ENCODE measurements at places on chromosomes 12 and 14.

- H3K36me3 ChIP-seq = no peaks in the 10 kb centered on the region
- DNase-seq = no peak
- H3K4me1 ChIP-seq = peaks cover 32% of the 10 kb centered on the region
- H3K27ac ChIP-seq = no peak overlapping the region
- H3K4me3 ChIP-seq = no peak overlapping the region
These were observed 14.3 kb downstream of the XRCC3 start for GRCh38 chr14:103700753-103701490.

DNA sequence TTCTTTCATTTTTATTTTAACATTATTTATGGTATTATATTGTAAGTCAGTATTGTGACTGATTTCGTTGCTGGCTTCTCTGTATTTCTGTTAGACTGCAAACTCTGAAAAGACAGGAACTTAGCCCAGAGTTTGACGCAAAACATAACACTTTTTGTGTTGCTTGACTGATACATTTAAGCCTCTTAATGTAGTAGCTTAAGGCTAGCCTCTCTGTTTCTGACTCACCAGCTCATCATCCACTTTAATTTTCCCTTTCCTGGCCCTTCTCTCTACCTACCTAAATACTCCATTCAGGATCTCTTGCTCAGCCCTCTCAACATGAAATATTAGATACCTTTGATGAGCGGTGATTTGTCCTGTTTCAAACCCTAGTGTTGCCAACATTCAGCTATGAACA, 420.6 kb downstream of the LRFN5 start:
- no peaks in the 10 kb centered on the region for H3K36me3 ChIP-seq
- DNase-seq = no peak
- no peaks in the 10 kb centered on the region for H3K4me1 ChIP-seq
- no peak overlapping the region for H3K27ac ChIP-seq

- H3K36me3 ChIP-seq = no peaks in the 10 kb centered on the region
- no peak overlapping the region for H3K4me3 ChIP-seq
These were observed 17.4 kb upstream of the NAP1L1 start for GRCh38 chr12:76101739-76102385.

DNA sequence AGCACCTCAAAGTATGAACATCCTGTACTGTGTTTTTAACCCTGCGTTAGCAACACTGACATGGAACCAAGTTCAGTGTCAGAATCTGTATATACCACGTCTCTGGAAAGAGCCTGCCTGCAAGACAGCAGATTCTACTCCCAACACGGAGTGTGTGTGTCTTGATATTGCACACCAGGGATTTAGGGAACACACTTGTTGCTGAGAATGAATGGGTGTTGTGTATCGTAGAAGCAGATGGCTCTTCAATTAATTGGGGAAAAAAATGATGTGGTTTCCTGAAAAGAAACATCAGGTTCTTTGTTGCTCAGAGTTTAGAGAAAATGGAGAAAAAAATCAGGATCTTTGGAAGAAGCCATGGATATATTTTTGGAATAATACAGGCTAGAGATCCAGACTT, 170.8 kb downstream of the EGLN3 start:
- no peak overlapping the region for H3K27ac ChIP-seq
- H3K4me3 ChIP-seq = no peak overlapping the region
- no peaks in the 10 kb centered on the region for H3K27me3 ChIP-seq
- DNase-seq = no peak
- no peaks in the 10 kb centered on the region for H3K4me1 ChIP-seq

- H3K27me3 ChIP-seq = no peaks in the 10 kb centered on the region
- no peak for DNase-seq
- no peak overlapping the region for H3K27ac ChIP-seq
- no peak overlapping the region for H3K4me3 ChIP-seq
- no peaks in the 10 kb centered on the region for H3K4me1 ChIP-seq
- H3K36me3 ChIP-seq = no peaks in the 10 kb centered on the region
These were observed 195.1 kb downstream of the CHST11 start for GRCh38 chr12:104651811-104652210.

GRCh38 chr12:102407776-102408486, 72.4 kb downstream of the IGF1 start:
- no peak overlapping the region for H3K4me3 ChIP-seq
- H3K27me3 ChIP-seq = no peaks in the 10 kb centered on the region
- H3K27ac ChIP-seq = no peak overlapping the region

DNA sequence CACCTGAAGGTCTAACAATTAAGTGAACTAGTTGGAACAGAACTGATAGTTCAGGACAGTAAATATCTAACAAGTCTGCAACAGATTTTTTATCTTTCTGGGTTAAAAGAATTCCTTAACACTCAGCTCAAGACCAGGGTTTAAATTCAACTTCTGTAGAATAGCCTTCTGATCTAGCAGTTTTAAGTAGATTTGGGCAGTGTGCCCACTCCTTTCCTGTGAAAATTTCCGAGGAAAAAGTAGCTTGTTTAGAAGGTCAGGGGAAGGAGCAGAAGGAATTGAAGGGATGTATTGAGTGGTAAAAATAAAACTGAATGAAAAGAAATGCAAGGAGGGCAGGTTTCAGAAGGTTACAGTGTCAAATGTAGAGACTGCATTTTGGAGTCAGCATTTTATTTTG, 45.8 kb downstream of the ATL1 start:
- no peaks in the 10 kb centered on the region for H3K4me1 ChIP-seq
- H3K27me3 ChIP-seq = no peaks in the 10 kb centered on the region
- no peak overlapping the region for H3K4me3 ChIP-seq
- no peak for DNase-seq
- H3K27ac ChIP-seq = no peak overlapping the region
- no peaks in the 10 kb centered on the region for H3K36me3 ChIP-seq

DNA sequence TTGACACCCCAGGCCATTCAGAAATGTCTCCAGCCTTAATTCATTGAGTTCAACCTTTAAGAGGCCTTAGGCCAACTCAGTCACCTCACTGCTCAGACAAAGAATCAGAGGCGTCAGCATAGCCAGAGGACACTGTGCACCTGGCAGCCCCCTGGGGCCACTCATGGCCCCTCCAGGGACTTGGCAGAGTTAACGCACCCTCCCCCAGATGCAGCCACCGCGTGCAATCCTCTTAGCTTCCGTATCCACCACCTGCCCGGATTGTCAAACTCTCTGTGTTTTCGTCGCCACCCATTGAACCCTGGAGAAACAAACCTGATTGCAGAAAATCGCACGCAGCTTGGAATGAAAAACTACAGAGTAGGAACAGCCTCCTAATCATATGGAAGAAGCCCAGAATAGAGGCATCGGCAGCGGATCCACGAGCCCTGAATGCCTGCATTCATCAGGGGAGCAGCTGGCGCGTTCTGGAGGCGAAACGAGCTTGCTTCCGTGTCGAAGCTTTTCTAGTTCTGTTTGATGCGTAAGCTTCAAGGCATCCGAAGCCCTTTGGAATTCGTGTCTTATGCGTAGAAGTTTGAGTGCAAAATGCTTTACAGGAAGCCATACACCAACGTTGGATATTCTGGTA, 22.4 kb downstream of the BRI3BP start:
- H3K36me3 ChIP-seq = no peaks in the 10 kb centered on the region
- H3K4me1 ChIP-seq = no peaks in the 10 kb centered on the region
- no peak overlapping the region for H3K4me3 ChIP-seq

DNA sequence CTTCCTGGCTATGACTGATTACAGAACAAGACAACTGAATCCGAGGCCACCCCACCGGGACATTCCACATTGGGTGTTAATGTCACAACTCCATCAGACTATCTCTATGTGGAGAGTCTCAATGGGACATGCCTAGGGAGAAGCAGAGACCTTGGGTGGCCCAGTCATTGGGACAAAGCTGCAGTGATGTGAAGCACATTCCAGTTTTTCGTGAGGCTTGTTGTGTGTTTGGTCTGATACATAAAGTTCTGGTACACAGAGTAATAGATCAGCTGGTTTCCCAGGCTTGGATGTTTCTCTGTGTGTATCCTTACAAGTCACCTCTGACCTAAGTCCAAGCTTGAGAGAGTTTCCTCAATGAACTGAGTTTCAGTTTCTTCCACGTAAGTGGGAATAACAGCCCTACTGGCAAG, 42.3 kb downstream of the CPM start:
- H3K4me1 ChIP-seq = no peaks in the 10 kb centered on the region
- no peak overlapping the region for H3K27ac ChIP-seq
- H3K36me3 ChIP-seq = no peaks in the 10 kb centered on the region
- no peaks in the 10 kb centered on the region for H3K27me3 ChIP-seq
- no peak for DNase-seq

DNA sequence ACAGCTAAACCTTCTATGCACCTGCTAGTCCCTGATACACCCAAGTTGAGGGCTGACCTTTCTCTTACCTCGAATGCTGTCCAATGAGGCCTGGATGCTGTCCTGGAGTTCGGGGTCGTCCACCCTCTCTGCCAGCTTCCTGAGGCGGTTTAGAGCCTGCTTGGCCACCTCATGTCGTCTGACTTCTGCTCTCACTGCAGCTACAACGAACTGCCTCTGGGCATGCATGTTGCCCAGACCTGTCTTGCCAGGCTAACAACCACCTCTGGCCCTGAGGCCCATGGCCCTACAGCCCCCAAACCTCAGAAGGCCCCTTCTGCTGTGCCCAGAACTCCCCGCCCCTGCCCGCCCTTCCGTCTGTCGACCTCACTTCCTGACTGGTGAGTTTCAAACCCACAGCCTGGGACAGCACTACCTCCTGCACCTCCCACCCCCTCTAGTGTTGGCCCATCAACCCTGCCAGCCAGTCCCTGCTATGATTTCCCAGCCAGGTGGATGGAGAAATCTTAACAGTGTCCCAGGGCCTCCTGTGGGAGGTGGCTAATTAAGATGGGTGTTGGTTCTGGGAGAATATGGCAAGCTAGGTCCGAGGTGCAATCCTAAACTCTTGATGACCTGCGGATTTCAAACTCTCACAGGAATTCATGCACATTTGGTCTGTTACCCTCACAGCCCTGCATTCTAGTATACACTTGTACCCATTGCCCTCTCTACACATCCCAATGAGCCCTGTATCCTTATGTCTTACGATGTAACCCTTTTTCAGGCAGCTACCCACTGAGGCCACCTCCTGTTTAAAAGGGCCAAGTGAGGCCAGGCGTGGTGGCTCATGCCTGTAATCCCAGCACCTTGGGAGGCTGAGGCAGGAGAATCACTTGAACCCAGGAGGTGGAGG, 2.7 kb upstream of the TSPAN31 start:
- no peaks in the 10 kb centered on the region for H3K27me3 ChIP-seq
- no peak for DNase-seq
- no peak overlapping the region for H3K27ac ChIP-seq
- H3K4me1 ChIP-seq = peaks cover 7% of the 10 kb centered on the region
- no peak overlapping the region for H3K4me3 ChIP-seq

DNA sequence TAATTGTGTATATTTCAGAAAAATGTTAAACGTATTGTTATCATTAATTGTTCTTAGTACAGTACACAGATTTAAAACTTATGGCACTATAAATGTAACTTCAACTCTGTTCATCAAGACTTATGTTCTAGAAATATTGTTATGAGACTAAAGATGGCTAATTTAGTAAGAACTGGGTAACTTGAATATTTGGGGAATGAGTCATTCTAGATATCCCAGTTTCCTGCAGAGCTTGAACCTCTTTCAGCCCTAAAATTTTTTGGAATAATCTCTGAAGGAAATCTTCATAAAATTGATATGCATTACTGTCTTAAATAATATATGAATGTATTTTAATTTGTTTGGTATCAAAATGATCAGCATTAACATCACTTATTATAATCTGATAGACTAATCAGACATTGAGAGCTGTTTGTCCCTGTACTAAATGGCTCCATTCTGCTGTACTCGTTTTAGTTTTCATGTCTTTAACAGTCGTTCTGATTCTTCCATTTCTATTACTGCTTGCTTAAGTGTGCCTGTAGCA, 87.1 kb downstream of the VEZT start:
- H3K36me3 ChIP-seq = peaks cover 19% of the 10 kb centered on the region
- H3K27ac ChIP-seq = no peak overlapping the region
- H3K27me3 ChIP-seq = no peaks in the 10 kb centered on the region

DNA sequence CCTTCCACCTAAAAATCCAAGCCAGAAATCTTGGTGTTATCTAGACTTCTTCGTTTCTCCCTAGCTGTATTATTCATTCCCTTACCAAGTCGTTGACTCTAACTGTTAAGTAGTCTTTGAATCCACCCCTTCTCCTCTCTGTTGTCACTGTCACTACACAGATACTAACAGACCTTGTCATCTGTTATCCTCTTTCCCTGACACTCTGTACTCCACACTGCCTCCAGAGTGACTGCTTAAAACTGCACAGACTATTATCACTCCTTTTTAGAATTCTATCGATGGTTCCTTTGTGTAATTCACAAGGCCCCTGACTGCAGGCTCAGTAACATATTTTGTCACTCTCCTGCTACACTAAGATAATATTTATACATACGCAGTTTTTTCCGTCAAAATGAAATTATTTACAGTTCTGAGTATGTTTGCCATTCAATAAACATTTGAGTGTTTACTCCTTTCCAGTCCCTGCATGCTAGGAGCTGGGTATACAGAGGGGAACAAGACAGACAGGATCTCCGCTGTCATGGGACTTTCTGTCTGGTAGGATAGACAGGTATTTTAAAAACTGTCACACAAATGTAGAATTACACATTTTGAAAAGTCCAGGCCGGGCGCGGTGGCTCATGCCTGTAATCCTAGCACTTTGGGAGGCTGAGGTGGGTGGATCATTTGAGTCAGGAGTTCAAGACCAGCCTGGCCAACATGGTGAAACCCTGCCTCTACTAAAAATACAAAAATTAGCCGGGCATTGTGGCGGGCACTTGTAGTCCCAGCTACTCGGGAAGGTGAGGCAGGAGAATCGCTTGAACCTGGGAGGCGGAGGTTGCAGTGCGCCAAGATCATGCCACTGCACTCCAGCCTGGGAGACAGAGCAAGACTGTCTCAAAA, 3.8 kb downstream of the MARS1 start:
- no peak overlapping the region for H3K4me3 ChIP-seq
- DNase-seq = no peak
- H3K4me1 ChIP-seq = peaks cover 12% of the 10 kb centered on the region

- DNase-seq = no peak
- H3K36me3 ChIP-seq = no peaks in the 10 kb centered on the region
- H3K4me1 ChIP-seq = no peaks in the 10 kb centered on the region
- no peak overlapping the region for H3K4me3 ChIP-seq
- H3K27ac ChIP-seq = no peak overlapping the region
These were observed 95.1 kb downstream of the TTC8 start for GRCh38 chr14:88919502-88919901.

GRCh38 chr14:73142216-73142615, 5.9 kb downstream of the PSEN1 start:
- DNase-seq = no peak
- no peak overlapping the region for H3K27ac ChIP-seq
- no peak overlapping the region for H3K4me3 ChIP-seq

- H3K4me3 ChIP-seq = no peak overlapping the region
- H3K36me3 ChIP-seq = no peaks in the 10 kb centered on the region
- H3K4me1 ChIP-seq = no peaks in the 10 kb centered on the region
- H3K27me3 ChIP-seq = no peaks in the 10 kb centered on the region
These were observed 97.1 kb upstream of the PLEKHG7 start for GRCh38 chr12:92605621-92606170.

GRCh38 chr12:126488806-126489205, 1423.6 kb downstream of the AACS start:
- DNase-seq = no peak
- no peaks in the 10 kb centered on the region for H3K27me3 ChIP-seq
- no peak overlapping the region for H3K27ac ChIP-seq
- H3K36me3 ChIP-seq = no peaks in the 10 kb centered on the region
- H3K4me1 ChIP-seq = no peaks in the 10 kb centered on the region

DNA sequence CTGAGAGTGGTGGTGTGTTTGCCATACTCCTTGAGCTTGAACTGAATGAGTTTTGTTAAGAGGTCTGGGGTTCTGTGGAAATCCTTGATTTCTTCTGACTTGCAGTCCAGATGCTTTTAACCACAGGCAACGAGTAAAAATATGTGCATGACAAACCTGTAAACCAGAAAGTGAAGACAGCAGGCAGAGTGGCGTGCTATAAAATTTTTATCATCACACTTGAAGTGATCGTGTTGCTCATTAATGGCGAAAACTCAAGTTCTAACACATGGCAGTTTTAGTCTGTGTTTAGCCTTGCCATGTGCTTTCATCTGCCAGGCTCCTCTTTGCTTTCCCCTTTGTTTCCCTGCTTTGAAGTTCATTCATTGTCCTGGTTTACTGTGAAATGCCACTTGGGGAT, 28.0 kb downstream of the TXNRD1 start:
- H3K36me3 ChIP-seq = no peaks in the 10 kb centered on the region
- no peaks in the 10 kb centered on the region for H3K27me3 ChIP-seq
